ENCODE measurements at places on chromosomes 6 and 20. TPM values are rescaled to one million over a fixed set of nuclear protein-coding genes. Genes with fewer than 3 reads are reported as not detected.
A peak's percentile ranks its signal among the peaks of the same experiment; 100 is the strongest.

CLDN20 gene
- total RNA-seq = not detected

DNA sequence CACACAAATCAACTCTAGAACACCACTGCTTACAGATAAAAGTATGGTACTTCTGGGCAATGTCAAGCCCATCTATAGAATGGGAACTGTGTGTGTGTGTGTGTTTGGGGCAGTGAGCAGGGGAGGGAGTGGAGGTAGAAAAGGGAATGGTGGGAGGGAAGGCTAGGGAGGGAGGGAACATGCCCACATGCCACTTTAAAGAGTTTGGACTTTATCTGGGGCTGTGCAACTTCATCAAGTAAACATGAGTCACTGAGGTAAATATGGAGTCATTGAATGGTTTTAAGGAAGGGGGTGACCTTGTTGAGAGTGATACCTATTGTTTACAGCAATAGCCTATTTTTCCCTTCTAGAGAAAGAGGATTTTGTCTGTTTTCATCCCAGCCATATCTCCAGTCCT is 22.5 kb upstream of the RNGTT start:
- DNase-seq = no peak

GRCh38 chr6:53938810-53939209 is 144.0 kb downstream of the LRRC1 start:
- DNase-seq = no peak

- DNase-seq = no peak
Observed at GRCh38 chr20:19864130-19864529, 106.1 kb downstream of the RIN2 start.

ZSWIM3 gene
- total RNA-seq = 3.7 TPM

DNA sequence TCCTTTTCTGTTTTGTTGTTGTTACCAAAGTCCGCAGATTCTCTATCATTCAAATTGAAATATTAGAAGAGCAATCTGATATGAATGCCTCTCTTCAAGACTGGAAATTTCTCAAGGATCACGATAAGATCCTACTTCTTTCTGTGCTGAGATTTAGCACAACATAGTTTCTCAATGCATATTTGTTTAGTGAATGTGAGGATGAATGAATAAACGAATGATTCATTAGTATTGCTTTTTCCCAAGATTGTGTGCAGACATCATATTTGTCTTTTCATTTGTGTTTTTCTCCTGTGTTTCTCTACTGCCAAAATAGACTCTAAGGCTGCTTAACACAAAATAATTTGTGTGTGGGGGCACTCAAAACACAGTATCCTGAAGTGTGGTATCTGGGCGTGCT is 862.7 kb upstream of the MAP3K7 start:
- DNase-seq = no peak

- no peak for DNase-seq
Observed at GRCh38 chr6:133774356-133774755, 114.6 kb upstream of the TCF21 start.

SLC22A16 gene
- not detected for total RNA-seq

GRCh38 chr6:54026652-54027400 is 84.4 kb upstream of the MLIP start:
- no peak for DNase-seq

DNA sequence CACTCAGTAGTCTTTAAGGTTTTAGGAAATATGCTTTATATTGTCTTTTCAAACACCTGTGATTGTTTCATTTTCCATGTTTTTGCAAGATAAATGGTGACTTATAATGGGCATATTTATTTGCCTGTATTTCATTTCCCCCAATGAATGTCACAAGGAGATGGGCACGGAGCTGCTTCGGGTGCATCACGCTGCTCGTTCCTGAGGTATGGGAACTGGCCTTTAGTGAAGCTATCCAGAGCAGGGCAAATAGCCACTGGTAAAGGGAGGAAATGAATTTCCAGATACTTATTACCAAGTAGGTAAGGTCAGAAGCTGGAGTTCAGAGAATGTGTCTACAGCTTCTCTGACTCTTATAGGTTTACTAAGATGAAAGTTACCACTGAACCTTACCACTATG is 3.7 kb downstream of the POU3F2 start:
- DNase-seq = peak; percentile 45

- no peak for DNase-seq
Observed at GRCh38 chr6:88881451-88881850, 82.0 kb downstream of the RNGTT start.

TPX2 gene
- total RNA-seq = 226 TPM

GRCh38 chr20:37378420-37378784 is 32.5 kb downstream of the SRC start:
- DNase-seq = no peak

- DNase-seq = peak; percentile 89
Observed at GRCh38 chr20:49281059-49281912, 3.4 kb upstream of the ZNFX1 start.

- DNase-seq = no peak
Observed at GRCh38 chr6:126661646-126662045, 321.7 kb downstream of the CENPW start.

GRCh38 chr6:75941509-75941908 is 131.0 kb downstream of the IMPG1 start:
- no peak for DNase-seq

DNA sequence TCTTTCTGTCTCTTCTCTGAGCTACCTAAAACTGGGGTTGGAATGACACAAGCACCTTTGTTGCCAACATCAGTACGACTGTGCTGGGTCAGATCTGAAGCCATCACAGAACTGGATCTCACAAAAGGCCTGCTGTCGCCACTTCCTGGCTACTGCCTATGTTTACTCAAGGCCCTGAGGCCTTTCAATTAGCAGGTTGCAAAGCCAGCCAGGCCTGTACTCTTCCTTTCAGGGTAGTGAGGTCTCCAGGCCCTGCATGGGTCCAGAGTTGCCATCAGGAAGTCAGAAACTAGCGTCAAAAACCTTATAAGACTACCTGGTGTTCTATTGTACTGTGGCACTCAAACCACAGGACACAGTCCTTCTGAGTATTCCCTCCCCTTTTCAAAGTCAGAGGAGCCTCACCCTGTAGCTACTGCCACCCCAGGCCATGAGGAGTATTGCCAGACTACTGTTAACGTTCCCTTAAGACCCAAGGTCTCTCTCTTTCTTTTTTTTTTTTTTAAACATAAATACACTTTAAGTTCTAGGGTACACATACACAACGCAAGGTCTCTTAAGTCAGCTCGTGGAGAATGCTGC is 937.4 kb upstream of the GJE1 start:
- no peak for DNase-seq

ZHX3 gene
- total RNA-seq = 6.8 TPM

RAD21L1 gene
- not detected for total RNA-seq

GRCh38 chr20:43938932-43939761 is 24.5 kb downstream of the TOX2 start:
- no peak for DNase-seq

DNA sequence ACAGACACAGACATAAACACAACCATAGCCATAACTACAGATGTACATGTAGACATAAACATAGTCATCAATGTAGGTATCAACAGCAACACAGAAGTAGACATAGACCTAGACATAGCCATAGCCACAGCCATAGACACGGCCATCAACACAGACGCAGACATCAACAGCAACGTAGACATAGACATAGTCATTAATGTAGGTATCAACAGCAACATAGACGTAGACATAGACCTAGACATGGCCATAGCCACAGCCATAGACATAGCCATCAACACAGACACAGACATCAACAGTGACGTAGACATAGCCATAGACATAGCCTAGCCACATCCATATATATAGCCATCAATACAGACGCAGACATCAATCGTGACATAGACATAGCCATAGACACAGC is 258.3 kb upstream of the FOXQ1 start:
- no peak for DNase-seq

GRCh38 chr6:10014557-10014956 is 400.3 kb downstream of the TFAP2A start:
- DNase-seq = peak; percentile 15

GSTA3 gene
- total RNA-seq = not detected

DNA sequence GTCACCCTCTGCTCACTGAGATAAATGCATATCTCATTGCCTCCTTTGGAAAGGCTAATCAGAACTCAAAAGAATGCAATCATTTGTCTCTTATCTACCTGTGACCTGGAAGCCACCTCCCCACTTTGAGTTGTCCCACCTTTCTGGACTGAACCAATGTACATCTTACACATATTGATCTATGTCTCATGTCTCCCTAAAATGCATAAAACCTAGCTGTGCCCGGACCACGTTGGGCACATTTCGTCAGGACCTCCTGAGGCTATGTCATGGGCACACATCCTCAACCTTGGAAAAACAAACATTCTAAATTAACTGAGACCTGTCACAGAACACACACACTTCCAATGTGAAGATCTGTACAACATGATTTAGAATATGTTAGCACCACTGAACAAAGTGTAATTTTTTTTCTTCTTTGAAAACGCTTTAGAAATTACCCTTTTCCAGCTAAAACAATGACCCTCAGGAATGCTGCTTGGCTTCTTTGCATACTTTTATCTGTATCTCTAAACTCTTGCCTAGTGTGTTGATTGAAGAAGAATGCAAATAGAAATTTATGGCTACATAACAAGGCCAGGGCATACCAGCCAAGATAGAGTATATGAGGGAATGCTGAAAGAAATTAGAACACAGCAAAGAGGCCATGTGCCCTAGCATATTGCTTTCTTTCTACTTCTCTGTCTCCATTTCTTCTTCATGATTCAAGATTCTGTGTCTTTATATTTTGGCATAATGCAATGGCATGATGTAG is 84.6 kb upstream of the DST start:
- no peak for DNase-seq

BPIFA2 gene
- total RNA-seq = not detected

DNA sequence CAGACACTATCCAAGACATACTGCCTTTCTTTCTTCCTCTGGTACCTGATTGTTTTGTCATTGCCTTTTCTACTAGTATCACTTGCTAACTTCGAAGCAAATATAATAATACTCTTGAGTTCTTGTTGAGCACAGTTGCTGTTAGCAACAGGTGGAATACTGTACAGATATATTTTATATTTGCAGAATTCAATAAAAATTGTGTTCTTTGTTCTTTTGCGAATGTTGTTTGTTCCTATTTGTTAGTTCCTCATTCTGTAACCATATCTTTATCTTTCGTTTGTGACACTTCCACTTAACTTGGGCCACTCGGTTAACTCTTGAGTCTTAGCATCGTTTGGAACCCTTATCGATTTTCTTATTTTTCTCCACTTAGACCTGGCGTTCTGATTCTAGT is 868 bp downstream of the CYB5R4 start:
- DNase-seq = no peak

SGK2 gene
- 2.8 TPM for total RNA-seq

DNA sequence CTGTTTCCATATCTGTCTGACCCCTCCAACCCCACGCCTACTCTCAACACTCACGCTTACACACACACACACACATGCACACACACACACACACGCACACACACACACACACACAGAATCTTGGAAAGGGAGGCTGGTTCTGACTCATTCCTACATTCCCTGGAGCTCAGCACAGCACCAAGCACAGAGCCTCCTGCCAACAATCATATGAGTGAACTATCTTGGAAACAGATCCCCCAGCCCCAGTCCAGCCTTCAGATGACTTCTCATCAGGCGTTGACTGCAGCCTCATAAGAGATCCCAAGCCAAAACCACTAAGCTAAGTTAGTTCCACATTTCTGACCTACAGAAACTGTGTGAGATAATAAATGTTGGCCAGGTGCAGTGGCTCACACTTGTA is 14.1 kb upstream of the HCK start:
- DNase-seq = no peak

DNA sequence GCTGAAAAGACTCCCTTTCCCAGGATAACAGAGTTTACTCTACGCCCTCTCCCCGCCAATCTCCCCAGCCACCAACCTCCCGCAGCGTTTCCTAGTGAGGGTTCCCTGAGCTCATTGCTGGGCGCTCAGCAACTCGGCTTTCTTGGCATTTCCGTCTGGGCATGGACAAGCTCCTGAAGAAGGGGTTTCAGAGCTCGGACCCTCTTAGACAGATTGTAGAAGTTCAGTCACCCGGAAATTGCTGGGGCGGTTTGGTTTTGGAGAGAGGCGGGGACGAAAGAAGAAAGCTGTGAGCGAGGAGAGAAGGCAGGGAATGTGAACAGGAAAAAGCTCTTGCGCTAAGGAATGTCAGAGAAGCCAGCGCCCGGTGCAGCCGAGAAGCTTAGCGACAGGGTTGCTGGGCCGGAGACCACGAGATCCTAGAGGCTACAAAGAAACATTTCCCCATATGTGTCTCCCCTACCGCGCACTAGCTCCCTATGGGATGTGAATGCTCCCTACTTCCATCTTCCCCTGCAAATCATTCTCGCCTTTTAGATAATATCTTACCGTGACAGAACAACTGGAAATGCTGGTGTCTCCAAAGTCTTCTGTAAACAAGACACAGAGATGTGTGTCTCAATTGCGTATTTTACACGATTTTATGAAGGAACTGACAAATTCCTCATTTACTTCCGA is 15.8 kb downstream of the POM121L2 start:
- DNase-seq = peak; percentile 91

DNA sequence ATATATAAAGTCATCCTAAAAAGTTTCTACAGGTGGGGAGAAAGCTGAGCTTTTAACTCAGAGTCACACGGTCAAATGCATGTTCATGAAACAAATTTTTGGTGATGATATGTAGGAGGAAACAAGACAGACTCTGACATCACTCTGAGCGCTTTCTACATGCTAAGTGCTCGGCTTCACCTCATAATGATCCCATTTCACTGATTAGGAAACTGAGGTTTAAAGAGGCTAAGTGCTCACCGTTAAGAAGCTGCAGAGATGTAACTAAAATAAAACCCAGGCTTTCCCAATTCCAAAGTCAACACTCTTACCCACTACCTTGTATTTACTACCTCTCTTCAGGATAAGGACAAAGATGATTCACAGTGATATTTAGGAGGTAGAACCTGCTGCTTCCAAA is 4.7 kb downstream of the RMND1 start:
- DNase-seq = no peak

DNA sequence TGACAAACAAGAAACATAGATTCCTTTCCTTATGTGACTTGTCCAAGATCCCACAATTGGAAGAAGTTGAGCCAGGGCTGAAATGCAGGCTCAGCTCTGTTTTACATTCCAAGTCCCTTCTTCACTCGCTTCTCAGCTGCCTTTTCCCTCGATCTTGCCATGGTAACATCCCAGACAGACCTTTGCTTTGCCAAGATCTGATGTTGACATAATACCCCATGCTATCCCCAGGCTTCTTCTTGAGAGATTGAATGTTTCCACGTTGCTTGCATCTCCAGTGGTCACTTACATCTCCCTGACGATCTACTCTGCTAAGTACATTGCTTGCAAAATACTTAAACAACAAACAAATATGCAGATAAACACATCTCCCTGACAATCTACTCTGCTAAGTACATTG is 63.5 kb downstream of the TBXT start:
- DNase-seq = no peak

TMEM170B gene
- 19.7 TPM for total RNA-seq

DNA sequence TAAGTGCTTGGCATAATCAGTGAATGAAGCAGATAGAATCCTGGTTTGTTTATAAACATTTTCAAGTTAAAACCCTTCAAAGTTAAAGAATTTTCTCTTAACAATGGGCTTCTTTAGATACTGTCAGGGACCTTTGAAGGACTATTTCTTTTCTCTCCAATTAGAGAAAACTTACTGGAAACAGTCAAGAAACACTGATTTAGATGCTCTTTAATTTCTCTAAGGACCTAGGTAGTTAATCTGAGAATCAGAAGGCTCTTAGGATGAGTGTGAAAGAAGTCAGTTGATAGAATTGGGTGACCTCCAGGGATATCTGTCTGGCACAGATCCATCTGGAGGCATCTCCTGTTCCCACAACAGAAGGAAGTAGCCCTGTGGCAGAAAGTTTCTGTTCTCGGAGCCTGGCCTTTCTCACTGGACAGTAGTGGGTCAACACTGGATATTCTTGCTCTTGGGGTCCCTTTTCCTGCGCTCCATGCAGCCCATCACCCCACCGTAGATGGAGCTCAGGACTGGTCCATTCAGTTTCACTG is 22.5 kb downstream of the KIAA0408 start:
- no peak for DNase-seq

Data from neural progenitor cell (in vitro differentiated cells).